ENCODE measurements at places on chromosomes 13 and 19. TPM values are rescaled to one million over a fixed set of nuclear protein-coding genes. Genes with fewer than 3 reads are reported as not detected.

Gene B3GNT3
- not detected for total RNA-seq

Gene SIGLEC7
- total RNA-seq, result 0.42 TPM

Gene ZNF763
- 2.0 TPM for total RNA-seq

Gene CTXN1
- 0.42 TPM for total RNA-seq

Gene VSTM1
- not detected for total RNA-seq

Gene SHC2
- total RNA-seq, result 0.11 TPM

Gene NALCN
- total RNA-seq, result not detected

Gene ZNF302
- total RNA-seq, result 13.4 TPM

Gene ICAM5
- total RNA-seq, result 1.8 TPM

Gene ZNF829
- total RNA-seq, result 5.9 TPM

Gene ZNF555
- total RNA-seq, result 3.0 TPM

Gene NDUFA7
- total RNA-seq, result 93.3 TPM

Gene GAPDHS
- not detected for total RNA-seq

Gene FFAR2
- not detected for total RNA-seq

Gene VAV1
- total RNA-seq, result 52.9 TPM

Gene CACNG6
- not detected for total RNA-seq

Gene TMPRSS9
- not detected for total RNA-seq

Gene PSG11
- total RNA-seq, result not detected

Gene ZNF784
- 2.6 TPM for total RNA-seq

Gene ZNF135
- total RNA-seq, result 1.4 TPM

Gene TEX101
- not detected for total RNA-seq

Gene ZNF20
- total RNA-seq, result 3.7 TPM

Gene JUNB
- 249 TPM for total RNA-seq

Gene NEK5
- total RNA-seq, result not detected

Gene TEAD2
- total RNA-seq, result not detected

Gene ZNF296
- 8.5 TPM for total RNA-seq

Gene CACNG7
- not detected for total RNA-seq

Gene IPO5
- 225 TPM for total RNA-seq

Gene MYO16
- total RNA-seq, result 0.15 TPM

Gene TTYH1
- total RNA-seq, result not detected

Gene INAFM1
- total RNA-seq, result 7.3 TPM

Gene CLDND2
- total RNA-seq, result 25.0 TPM

Gene SLC7A9
- total RNA-seq, result 0.24 TPM

Gene SIGLEC5
- total RNA-seq, result not detected

Gene ACER1
- not detected for total RNA-seq

Gene NBEA
- total RNA-seq, result 0.20 TPM

Gene LILRB5
- 0.44 TPM for total RNA-seq

Gene CATSPERD
- not detected for total RNA-seq

Gene TLE6
- 1.3 TPM for total RNA-seq
